ENCODE measurements at places on chromosomes 11 and 22. TPM values are rescaled to one million over a fixed set of nuclear protein-coding genes. Genes with fewer than 3 reads are reported as not detected.

E2F8 gene
- polyA plus RNA-seq, result 5.4 TPM

ART1 gene
- not detected for polyA plus RNA-seq

TRIM51G gene
- polyA plus RNA-seq, result not detected

CNGA4 gene
- polyA plus RNA-seq, result 0.74 TPM

GRCh38 chr22:26431261-26431995 is 2.4 kb downstream of the ASPHD2 start:
- DNase-seq, result no peak

DNA sequence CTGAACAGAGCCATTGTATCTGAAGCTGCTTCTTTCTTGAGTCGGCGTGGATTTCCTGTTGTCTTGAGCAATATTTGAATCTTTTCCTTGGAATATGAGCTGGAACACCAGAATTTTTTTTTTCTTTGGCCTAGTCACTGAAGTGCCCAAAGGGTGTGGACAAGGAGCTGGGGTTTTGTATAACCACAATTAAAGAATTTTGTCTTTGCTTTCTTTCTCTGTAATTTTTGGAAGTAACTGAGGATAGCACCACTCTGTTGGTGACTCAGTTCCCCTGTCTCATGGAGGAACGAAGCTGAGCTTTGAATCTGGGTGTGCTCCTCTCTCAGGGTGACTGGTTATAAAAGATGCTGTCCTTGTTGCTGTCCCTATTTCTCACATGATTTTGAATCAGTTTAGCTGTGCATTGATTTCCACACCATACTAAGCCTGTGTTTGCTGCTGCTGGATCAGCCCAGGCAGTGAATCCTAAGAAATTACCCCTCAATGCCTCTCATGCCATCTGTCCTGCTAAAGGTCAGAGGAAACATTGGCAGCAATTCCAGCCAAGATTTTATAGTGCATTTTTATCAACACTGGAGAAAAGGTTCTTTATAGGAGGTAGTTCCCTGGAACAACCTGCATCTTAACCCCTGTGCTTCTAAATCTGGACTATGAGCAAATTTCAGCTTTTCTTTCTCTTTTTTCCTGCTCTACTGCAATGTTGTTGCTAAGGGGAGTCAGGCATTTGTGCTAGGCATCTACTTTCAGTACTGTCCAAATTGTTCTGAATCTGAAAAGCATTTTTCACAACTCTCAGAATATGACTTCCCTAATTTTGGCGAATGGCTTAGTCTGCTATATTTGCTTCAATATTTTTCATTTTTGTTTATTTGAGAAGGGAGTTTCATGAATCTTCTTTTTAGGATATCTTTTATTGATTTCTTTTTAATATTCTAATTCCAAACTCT is 540.8 kb downstream of the SOX6 start:
- DNase-seq, result no peak

DNA sequence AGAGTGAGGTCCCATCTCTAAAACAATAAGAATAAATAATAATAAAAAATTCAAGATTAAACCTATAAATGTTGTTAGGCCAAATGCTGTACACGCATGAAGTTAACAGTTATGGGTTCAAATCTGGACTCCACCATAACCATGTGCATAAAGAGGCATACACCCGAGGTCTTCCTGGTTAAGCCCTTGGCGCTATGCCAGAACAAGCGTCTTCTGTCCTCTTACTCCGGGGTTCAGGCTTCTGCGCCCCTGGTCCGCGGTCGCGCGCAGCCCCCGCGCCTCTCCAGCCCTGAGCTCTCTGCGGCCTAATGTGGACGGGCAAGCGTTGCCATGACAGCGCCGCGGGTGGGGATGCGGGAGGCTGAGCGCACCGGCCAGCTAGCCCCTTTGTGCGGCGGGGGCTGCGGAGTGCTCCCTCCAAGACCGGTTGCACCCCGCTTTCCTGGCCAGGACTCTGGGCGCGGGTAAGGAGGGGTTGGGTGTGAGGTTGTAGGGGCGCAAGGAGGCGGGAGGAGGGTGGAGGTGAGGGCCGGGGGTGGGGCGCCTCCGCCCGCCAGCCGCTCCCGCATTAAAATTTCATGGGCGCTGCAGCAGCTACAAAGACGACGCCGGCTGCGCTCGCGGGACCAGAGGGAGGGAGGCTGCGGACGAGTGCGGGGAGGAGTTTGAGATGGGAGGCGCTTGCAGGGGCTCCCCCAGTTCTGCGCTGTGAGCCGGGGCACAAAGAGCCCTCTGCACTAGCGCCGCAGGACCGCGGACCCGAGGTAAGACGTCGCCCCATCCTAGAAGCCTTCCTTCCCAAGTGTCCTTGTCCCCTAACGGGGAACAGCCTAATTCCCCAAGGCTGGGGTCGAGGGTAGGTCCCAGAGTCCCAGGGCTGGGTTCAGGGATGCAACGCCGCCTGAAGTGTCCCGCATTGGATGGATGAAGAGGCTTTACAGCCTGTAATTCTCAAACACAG is at the start of gene MIAT:
MIAT (plus strand) TSS at position 698 of the 961 bp plus-strand sequence.
- peak; percentile 87 for DNase-seq

- no peak for DNase-seq
These were observed 729.7 kb downstream of the BRD1 start for GRCh38 chr22:49097966-49098365.

GRCh38 chr11:88181776-88182175 is 6.5 kb upstream of the RAB38 start:
- DNase-seq, result no peak

DNA sequence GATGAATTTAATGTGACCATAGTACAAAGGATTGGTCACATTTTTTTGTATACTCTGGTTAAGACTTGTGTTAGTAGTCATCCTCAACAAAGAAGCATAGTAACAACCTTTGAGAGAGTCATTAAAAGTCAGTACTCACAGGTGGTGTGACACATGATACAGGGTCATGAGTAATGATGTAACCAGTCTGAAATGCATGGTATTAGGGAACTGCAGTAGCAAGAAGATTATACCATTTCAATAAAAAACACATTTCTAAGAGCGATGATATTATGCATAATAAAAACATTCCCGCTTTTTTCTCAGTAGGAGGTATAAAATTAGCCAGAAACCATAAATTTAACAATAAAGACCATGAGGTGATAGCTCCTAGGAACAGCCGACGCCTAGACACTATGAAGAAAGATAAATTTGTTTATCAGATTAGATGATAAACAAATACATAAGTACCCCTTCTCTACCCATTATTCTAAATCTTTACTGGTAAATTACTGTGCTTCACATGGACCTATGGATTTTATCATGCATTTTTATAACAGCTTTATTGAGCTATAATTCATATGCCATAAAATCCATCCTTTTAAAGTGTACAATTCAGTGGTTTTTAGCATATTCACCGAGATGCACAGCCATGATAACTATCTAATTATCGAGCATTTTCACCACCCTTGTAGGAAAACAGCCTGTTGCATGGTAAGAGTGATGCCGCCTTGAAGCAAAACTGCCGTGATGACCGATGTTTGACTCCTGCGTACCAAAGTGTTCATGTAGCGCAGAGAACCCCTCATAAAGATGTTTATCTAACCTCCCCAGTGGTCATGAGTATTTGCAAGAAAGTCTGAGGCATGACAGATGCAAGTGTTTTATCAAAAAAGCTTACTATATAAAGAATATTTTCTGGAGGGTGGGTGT is 41.8 kb downstream of the TMPRSS5 start:
- DNase-seq, result no peak

DNA sequence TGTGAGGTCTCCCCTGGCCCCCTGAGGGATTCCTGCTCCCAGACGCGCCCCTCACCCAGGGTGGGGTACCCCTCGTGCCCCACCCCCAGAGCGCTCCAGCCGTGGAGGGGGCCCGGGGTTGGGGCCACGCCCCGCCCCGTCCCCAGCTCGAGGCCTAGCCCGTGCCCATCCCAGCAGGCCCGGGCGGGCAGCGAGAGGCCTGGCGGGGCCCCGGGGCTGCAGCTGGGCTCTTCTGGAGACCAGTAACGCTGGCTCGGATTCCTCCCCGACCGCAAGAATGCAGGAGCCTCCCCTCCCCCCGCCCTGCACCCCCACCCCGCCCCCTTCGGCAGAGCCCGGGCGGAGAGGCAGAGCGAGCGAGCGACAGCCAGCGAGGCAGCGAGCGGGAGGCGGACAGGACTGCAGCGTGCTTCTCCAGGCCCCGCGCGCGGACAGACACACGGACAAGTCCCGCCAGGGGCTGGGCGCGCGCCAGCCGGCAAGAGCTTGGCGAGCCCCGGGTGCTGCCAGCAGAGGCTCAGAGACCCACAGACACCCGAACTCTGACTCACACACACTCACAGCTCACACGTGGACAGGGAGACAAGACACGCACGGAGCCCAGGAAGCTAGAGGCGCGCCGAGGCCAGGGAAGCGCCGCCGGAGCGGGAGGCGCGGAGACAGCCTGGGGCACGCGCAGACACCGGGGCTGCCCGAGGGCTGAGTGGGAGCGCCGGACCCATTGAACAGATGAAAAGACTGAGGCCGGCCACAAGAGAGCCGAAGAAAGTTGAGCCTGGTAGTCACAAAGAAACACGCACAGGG is 15.2 kb downstream of the BCL9L start:
- DNase-seq, result no peak
